CD4-positive, alpha-beta T cell treated with Interleukin-12 subunit alpha and Interleukin-12 subunit beta, for 1 hour (primary cell): ENCODE measurements at places on chromosomes 7 and 10.

DNA sequence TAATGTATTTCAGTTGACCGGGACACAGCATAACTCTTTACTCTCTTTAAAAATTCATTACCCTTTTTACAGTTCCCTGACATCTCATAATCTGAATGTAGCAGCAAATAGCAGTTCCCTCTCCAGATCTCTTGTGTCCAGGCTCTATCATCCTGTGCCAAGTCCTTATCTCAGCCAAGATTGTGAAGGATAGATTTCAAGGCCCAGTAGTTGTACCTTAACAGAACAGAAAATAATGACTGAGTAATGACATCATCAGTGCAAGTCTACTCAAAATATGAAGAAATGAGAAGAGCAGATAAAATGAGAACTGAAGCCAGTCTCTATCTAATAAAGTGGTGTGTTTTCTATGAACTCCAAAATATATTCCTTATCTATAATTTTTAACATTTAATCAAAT lies 92.6 kb downstream of the TFEC start:
- no peak for DNase-seq

DNA sequence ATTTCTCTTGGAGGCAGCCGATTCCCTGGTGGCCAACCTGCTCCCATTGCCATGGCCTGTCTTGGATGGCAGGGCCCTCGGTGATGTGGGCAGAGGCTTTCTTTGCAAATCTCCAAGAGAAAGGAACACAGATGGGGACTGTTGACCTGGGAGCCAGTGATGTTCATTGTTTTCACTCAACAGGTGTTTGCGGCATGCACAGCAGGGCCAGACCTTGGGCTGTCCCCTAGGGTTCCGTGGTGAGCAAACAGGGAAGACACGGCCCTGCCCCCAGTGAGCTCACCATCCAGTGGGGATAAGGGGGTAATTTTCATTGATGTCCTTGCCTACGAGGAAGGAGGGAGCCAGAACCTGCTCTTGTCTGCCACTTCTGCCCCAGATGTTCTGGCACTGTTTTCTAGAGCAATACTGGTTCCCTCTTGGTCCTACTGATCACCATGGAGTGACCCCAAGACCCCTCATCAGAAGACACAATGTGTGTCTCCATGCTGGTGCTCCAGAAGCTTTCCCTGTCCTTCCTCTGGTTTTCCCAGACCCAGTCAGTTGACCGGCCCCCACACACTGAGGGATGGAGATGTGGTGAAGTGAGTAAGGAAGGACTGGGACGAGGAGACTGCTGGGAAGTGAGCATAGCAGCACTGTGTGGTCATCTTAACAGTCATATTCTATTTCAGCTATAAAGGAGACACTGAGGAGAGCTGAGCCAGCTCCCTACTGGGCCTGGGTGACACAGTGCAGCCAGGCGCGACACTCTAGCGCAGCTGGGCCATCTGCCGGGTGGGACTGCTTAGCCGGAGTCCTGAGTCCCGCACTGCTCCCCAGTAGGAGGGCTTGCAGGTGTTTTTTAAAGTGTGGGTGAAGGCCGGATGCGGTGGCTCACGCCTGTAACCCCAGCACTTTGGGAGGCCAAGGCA lies 20.4 kb upstream of the FIGNL1 start:
- no peak for DNase-seq

DNA sequence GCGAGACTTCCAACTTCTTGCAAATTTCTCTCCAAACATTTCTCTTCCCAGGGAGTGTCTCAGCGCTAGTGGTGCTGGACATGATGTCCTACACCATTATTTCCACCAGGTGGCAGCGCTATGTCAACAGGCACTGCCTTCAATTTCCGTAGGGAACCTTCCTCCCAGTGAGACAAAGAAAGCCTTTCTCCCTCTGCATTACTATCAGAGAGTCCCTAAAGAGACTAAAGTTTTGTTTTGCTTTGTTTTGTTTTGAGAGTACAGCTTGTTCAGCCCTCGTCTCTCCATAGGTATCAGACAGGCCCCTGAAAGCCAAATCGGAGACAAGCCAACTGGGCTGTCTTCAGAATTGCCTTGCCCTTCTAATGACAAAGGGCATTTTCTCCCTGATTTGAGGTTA lies 44.2 kb upstream of the GGCT start:
- peak; percentile 40 for DNase-seq

DNA sequence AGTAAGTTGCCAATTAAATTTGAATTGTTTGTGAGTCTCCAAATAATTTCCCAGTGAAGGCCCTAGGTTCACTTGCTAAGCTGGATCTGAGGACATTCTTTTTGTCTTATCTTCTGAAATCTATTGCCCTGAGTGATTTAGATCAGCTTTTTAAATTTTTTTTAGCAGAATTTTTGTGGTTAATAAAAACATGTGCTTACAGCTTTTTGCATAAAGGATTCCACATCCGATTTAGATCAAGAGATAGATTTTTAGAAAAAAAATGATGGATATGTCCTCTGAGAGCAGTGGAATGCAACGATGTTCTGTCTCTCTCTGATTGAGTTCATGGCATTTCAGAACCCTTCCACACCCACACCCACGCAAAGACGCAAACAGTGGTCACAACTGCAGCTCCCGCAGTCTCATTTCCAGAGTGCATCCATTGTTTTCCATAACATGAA lies 358.8 kb downstream of the SUGCT start:
- DNase-seq, result no peak

- DNase-seq, result no peak
These were observed 5.4 kb downstream of the HSPA14 start for GRCh38 chr10:14843327-14843988.

DNA sequence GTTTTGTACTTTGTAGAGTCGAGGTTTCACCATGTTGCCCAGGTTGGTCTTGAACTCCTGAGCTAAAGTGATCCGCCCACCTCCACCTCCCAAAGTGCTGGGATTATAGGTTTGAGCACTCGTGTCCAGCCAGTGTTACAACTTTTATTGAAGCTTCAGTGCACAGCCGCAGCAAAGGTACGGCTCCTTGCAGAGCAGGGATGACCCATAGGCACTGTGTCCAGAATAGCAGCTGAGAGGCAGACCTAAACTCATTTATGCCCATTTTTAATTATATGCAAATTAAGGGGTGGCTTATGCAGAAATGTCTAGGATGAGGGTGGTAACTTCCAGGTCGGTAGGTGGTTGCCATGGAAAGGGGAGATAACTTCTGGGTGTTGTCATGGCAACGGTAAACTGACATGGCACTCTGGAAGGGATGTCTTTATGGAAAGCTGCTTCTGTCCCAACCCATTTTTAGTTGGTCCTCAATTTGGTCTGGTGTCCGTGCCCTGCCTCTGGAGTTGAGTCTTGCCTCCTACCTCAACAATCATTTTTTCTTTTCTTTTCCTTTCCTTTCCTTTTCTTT lies 22.7 kb downstream of the NYAP1 start:
- DNase-seq, result no peak

DNA sequence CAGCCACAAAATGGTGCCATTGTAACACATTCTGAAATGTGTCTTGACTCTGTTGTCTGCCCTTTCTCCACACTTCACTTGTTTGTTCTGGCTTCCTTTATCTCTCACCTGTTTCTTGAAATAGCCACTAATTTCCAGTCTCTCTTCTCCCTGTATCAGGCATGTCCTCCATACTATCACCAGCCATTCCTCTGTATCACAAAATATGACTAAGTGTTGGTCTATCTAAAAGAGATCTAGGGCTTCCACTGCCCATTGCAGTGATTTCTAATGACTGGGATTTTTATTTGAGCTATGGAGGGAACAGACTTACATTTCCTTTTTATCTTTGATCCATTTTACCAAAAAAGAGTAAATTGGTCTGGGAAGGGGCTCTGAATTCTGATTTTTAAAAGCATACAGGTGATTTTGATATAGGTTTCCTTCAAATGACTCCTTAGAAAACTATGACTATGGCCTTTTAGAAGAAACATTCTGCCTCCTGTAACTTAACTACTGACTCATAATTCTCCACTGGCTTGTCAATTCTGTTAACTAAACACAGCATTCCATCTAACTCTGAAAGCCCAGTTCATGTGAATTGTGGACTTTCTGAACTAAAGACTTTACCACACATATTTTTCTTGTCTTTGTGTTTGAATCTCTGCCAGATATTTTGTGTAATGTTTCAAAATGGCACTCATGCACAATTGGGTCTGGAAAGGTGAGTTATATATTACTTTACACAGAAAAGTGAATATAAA lies 1121.4 kb downstream of the XPNPEP1 start:
- DNase-seq, result no peak

GRCh38 chr7:10802011-10802410 lies 171.7 kb upstream of the PHF14 start:
- no peak for DNase-seq
